Activated naive CD4-positive, alpha-beta T cell treated with anti-CD3 and anti-CD28 coated beads, Interleukin-2, amount 50 U/mL, for 72 hours (primary cell): ENCODE measurements at places on chromosomes 5 and 9.

DNA sequence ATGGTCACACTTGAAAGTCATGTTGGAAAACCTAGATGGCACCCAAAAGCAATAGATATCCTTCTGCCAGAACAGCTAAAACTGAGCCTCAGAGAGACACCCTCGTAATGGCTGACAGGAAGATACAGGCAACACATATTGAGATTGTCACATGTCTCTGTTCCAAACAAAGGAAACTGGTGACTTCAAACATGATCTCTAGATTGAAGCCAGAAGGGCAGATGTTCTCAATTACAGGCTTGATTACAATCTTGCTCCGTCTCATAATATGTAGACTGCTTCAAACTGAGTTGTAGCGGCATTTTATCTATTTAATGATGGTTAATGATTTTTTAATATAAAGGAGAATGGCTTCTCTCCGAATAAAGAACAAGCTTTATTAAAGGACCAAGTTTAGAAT, 774.3 kb downstream of the KCTD16 start:
- no peak for DNase-seq

- no peak for DNase-seq
These were observed 555.0 kb downstream of the PRR16 start for GRCh38 chr5:121019106-121019505.

DNA sequence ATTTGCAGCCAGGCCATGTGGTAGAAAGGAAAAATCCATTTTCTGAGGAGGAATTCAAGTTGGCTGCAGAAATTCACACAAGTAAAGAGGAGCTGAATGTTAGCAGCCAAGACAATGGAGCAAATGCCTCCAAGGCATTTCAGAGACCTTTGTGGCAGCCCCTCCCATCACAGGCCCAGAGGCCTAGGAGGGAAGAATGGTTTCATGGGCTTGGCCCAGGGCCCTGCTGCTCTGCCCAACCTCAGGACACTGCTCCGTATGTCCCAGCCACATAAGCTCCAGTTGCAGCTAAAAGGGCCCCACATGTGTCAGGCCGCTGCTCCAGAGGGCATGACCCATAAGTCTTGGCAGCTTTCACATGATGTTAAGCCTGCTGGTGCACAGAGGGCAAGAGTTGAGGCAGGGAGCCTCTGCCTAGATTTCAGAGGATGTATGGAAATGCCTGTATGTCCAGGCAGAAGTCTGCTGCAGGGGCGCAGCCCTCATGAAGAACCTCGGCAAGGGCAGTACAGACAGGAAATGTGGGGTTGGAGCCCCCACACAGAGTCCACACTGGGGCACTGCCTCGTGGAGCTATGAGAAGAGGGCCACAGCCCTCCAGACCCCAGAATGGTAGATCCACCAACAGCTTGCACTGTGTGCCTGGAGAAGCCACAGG, 144.2 kb upstream of the EPB41L4A start:
- DNase-seq, result no peak

- no peak for DNase-seq
These were observed 23.0 kb downstream of the TMOD1 start for GRCh38 chr9:97524424-97524823.
